ENCODE measurements at places on chromosomes 2 and 18.
A peak's percentile ranks its signal among the peaks of the same experiment; 100 is the strongest.

- no peak for DNase-seq
These were observed 59.3 kb downstream of the EMILIN2 start for GRCh38 chr18:2905854-2906703.

- DNase-seq, result no peak
These were observed 18.8 kb upstream of the MAP3K20 start for GRCh38 chr2:173056705-173057364.

GRCh38 chr2:23350041-23350791 is 34.8 kb upstream of the KLHL29 start:
- no peak for DNase-seq

GRCh38 chr2:108554528-108554927 is 20.3 kb downstream of the LIMS1 start:
- DNase-seq, result no peak

GRCh38 chr2:231336700-231337099 is 58.8 kb upstream of the B3GNT7 start:
- no peak for DNase-seq

- no peak for DNase-seq
These were observed 19.8 kb downstream of the DTYMK start for GRCh38 chr2:241666627-241667400.

GRCh38 chr2:164960159-164960558 is 4.8 kb upstream of the SLC38A11 start:
- DNase-seq, result no peak

- DNase-seq, result no peak
These were observed 51.2 kb upstream of the POMC start for GRCh38 chr2:25219621-25220020.

- DNase-seq, result no peak
These were observed 235.5 kb upstream of the SIX3 start for GRCh38 chr2:44705876-44706480.

GRCh38 chr2:215521031-215521430 is 85.2 kb upstream of the FN1 start:
- no peak for DNase-seq

- no peak for DNase-seq
These were observed 10.7 kb upstream of the FAHD2A start for GRCh38 chr2:95391641-95392310.

GRCh38 chr2:161961061-161961460 is 113.0 kb downstream of the DPP4 start:
- DNase-seq, result no peak

- DNase-seq, result no peak
These were observed 319.9 kb upstream of the SLC14A2 start for GRCh38 chr18:45295388-45295787.

- DNase-seq, result no peak
These were observed 43.6 kb downstream of the IL1RL2 start for GRCh38 chr2:102230410-102230909.

DNA sequence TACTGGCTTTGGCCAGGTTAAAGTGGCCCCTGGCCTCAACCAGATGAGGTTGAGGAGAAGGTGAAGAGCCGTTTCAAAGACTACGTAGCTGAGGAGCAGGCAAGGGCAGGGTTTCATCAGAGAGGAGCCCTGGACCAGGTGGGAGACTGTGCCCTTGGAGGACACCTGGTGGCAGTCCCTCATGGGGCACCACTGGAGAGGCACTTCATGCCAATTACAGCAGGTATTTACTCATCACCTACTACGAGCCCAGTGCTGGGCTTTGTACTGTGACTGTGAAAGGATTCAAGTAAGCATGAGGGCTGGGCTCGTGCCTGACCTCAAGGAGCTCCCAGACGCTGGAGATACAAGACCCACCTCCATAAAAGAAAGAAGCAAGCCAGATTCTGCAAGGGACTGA is 37.6 kb downstream of the SMAD7 start:
- DNase-seq, result peak; percentile 35

- no peak for DNase-seq
These were observed 22.6 kb upstream of the ITGA6 start for GRCh38 chr2:172404824-172405223.

DNA sequence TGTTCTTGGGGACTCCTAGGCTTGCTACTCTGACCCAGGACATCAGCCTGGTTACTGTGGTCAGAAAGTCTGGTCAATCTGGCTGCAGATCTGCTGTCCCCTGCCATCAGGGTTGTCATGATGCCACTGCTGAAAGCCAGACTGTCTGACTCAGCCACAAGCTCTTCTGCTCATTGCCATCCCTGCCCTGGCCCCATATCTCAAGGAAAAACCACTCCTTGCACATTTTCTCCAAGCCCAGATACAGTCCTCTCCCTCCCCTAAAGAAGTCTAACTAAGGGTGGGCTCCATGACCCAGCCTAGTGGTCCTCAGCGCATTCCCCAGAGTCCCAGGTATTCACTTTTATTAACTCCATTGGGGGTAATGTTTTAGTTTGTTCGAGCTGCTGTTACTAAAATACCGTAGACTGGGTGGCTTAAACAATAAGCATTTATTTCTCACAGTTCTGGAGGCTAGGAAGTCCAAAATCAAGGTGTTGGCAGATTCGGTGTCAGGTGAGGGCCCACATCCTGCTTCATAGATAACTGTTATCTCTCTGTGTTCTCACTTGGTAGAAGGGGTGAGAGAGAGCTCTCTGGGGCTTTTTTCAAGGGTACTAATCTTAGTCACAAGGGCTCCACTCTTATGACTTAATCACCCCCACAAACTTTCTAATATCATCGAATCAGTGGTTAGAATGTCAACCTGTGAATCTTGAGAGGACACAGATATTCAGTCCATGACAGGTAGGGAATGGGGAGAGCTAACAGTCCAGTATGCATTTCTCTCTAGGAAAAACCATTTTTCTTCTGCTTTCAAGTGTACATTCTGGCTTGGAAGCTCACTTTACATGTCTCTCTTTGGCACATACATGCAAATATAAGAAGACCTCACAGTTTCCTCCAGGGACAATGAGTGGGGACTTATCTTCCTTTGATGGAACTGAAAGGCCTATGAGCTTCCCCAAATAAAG is 94.8 kb upstream of the CXCR4 start:
- DNase-seq, result no peak

GRCh38 chr2:148971547-148971946 is 67.0 kb upstream of the LYPD6B start:
- DNase-seq, result no peak

DNA sequence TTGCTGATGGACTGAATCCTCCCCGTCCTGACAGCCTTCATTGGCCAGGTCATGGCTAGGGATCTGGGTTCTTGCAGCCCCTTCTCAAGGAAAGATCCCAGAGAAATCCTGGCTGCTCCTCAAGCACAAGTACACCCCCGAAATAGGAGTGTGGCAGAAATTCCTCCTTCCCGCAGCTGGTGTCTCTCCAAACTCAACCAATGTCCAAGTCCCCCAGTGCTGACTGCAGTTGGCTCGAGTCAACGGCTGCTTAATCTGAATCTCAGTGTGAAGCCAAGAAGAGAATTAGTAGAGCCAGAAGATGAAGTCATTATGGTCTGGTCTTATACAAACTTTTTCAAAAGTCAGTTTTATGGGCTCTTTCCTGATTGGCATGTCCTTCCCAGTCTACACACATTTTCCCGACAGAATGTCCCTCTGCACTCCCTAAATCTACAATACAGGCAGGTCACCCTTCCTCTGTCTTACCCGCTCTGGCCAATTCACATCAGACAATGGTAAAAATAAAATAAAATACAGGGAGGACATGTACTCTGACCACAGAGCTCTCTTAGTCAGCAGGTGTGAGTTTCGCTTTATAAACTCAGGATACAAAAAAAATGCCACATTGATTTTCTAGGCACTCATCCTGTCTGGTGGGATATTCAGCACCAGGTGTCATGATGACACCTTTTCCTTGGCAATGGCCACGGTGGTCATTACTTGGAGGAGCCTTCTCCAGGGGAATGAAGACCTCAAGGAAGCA is 76.9 kb upstream of the PAPOLG start:
- DNase-seq, result no peak

GRCh38 chr2:46913471-46914381 is 1.9 kb downstream of the MCFD2 start:
- DNase-seq, result no peak

GRCh38 chr18:13353084-13353823 is 134.7 kb downstream of the LDLRAD4 start:
- DNase-seq, result no peak

DNA sequence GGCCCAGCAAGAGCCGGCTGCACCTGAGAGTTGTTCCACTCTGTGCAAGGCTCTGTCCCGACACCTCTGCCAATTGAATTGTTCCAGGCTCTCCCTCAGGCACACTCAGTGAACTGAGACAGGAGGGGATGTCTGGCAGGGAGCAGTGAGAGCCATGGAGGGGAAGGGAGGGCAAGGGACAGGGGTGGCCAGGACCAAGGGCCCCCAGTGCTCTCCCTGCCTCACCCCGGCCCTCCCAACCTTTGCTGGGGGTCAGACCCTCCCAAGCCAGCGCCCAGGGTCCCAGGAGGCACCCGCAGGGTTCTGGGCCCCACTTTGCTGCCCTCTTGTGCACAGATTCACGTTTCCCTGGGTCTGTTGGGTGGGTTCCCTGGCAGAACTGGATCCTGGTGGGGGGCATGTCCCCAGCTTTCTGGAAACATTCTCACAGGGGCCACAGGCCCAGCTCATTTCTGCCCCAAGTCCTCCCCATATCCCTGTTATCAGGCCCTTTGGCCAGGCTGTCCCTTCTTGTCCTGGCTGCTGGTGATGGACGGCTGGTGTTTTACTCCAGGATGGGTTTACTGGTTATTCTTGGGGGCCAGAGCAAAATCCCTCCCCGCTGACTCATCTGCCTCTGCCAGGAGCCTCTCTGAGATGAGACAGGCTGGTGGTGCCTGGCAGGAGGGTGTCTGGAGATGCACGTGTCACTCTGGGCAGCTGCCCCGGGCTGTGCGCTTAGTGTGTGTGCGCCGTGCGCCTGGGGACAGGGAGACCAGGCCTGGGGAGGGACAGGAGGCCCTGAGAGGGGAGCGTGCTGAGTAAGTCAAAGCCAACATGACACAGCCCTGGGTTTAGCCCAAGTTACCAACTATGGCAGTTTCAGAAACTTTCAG is 136.5 kb upstream of the CTDP1 start:
- no peak for DNase-seq

- no peak for DNase-seq
These were observed 12.9 kb downstream of the UBR3 start for GRCh38 chr2:169839954-169840746.

- no peak for DNase-seq
These were observed 101.0 kb downstream of the FAM210A start for GRCh38 chr18:13625355-13625754.

DNA sequence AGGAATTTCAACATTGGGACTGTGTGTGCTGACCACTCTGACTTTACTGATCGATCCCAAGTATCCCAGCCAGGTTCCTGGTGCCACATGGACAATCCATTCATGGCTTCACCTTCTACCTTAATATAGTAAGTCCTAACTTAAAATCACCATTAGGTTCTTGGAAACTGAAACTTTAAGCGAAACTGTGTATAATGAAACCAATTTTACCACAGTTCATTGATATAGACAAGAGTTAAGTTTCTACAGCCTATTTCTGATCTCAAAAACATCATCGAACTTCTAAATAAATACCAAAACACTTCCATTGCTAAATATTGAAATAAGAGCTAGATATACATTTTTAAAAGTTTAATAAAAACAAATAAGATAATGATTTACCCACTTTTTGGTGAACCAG is 4.4 kb upstream of the EXOC6B start:
- no peak for DNase-seq

GRCh38 chr2:127651971-127652550 is 6.1 kb downstream of the GPR17 start:
- no peak for DNase-seq

GRCh38 chr2:158391876-158392275 is 64.7 kb downstream of the CCDC148 start:
- no peak for DNase-seq

GRCh38 chr2:32200814-32201213 is 35.1 kb downstream of the SLC30A6 start:
- DNase-seq, result no peak

GRCh38 chr2:150689590-150689989 is 202.1 kb upstream of the RND3 start:
- no peak for DNase-seq

- DNase-seq, result no peak
These were observed 38.1 kb upstream of the LCLAT1 start for GRCh38 chr2:30408961-30409387.

- no peak for DNase-seq
These were observed 898.6 kb upstream of the KLHL29 start for GRCh38 chr2:22486343-22486742.

DNA sequence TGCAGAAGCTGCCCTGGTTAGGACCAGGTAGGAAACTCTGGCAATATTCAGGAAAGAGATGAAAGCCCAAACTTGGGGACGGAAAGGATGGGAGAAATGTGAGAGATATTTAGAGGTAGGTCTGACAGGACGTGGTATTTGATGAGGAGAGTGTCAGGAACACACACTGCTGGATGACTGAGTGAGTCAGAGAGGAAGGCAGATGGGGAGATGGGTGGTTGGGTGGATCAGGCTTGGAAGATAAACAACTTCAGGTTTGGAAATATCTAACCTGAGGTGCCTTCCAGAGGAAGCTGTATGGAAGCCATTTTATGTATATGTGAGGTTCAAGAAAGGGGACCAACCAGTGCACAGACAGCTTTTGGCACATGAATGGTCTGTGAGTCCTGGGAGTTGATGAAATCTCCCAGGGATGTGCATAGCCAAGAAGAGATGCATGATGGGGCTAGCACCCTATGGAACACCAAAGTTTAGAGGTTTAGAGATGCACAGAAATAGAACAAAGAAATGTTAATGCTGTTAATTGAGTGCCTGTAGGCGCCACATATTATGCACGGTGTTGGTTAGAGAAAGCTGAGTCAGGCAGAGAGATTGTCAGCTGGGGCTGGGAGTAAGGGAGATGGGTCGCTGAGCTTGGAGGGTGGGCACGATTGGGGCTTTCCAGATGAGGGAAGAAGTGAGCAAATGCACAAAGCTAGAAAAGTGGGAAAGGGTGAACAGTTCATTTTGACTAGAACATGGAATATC is 101.0 kb downstream of the VIT start:
- no peak for DNase-seq

DNA sequence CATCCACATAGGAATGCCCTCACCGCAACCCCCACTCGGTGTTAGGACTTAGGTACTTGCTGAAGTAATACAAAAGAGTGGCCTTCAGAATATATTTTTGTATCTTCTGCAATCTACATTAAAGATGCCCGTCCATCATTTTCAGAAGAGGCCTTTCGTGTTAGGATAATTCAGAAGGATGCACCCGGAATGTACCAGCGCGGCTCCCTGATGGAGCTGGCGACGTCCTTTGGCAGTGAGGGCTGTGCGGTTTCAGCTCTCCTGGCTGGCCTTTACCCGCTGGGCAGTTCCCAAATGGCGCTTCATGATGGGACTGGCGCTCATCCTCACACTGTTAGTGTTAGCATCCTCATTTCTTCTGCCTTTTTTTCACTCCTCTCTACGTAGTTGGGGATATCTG is 15.3 kb downstream of the TWIST2 start:
- no peak for DNase-seq

DNA sequence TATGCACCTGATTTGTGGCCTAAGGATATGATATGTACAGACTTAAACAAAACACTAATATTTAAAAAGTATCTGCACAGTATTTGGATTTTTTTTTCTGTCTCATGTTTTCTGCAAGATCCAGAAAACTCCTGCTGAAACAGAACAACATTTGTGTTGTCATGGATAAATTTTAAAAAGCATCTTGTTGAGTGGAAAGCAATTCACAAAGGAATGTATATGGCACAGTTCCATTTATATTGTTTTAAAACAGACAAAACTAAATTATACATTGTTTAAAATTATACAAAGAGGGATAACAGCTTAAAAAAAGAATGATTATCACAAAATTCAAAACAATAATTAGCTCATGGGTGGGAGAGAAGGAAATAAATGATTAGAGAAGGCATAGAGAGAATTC is 193.5 kb downstream of the PPP1R1C start:
- DNase-seq, result no peak

All from stimulated activated CD4-positive, alpha-beta T cell treated with anti-CD3 and anti-CD28 coated beads, TNF-alpha, amount 100 ng/mL, for 1 hour (primary cell).